ENCODE measurements at places on chromosomes 6 and 20.

- no peak for DNase-seq
Observed at GRCh38 chr6:85134172-85134571, 315.7 kb upstream of the NT5E start.

GRCh38 chr20:3935295-3935955 lies 46.2 kb downstream of the PANK2 start:
- peak; percentile 54 for DNase-seq

DNA sequence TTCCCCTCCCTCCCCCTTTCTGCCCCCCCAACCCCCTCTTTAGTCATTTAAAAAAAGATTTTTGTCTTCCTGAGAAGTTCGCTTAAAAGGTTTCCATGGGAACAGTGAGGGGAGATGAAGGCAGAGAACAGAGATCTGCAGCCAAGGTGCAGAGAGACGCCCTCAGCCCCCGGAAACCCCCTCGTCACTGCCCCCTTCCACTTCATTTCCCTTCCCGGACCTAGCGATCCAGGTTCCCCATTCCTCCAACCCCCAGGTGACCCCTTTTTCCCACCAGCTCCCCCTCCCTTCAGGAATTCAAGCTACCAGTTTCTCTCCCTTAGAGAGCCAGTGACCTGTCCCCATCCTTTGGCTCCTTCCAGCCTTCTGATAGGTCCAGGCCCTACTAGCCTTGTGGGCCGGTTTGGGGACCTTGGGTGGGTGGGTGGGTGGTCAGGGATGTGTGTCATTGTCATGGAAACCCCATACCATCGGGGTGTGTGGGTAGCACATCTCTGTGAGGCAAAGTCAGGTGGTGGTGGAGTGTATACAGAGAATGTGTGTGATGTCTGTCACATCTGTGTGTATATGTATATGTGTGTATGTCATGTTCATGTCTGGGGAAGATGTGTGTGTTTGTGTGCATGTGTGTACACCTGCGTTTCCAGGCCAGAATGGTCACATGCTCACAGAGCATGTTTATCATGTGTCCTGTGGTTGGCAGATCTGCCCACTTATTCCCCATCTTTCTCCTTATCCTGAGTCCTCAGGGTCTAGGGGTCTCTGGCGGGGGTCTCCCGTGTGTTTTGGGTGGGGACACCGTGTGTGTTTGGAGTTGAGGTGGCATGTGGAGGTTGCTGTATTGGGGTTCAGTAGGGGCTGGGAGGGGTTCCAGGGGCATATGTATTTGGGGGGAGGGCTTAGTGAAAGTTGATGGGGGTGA lies 7.0 kb downstream of the SYNGAP1 start:
- DNase-seq: no peak

DNA sequence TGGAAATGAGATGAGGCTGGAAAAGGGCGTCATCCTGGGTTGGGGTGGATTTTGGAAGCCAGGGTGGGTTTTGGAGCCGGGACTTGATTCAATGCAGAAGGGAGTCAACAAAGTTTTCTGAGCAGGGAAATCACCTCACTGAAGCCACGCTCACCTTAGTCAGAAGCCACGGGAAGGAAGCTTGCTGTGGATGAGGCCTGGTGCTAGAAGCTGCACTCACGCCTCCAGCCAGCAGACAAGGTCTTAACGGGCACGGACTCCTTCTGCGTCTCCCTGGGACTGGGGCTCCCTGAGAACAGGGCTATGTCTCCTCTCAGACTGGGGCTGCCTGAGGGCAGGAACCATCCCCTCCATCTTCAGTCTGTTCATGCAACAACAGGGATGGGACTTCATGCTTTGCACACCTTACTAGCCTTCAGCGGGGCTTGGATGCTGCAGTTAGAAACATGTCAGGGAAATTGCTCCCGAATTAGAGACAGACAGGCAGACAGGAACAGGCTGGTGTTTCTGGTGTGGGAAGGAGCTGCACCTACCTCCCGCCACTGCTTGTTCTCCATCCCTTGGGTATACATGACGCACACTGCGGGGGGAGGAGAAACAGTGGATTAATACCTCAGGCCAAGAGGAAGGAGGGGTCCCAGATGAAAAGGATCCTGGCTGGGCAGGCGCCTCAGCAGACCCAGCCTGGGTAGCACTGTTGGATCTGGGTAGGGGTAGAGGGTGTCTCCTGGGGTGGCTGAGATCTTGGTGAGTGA lies 17.5 kb downstream of the CPNE5 start:
- DNase-seq: no peak

- no peak for DNase-seq
Observed at GRCh38 chr6:53517021-53517420, 27.9 kb downstream of the GCLC start.

DNA sequence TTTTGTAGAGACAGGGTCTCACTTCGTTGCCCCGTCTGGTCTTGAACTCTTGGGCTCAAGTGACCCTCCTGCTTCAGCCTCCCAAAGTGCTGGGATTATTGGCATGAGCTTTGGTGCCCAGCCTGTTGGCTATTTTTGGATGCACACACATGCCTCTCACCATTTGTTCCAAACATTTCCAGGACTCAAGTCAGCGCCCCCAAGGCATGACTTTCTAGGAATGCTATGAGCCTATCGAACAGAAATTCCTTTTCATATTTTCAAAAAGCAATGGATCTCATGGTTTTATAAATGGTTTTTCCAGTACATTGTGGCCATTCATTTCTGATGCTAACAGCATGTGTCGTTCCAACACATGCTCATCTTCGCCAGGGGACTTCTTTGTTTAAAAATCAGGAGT lies 119.3 kb upstream of the NAA20 start:
- DNase-seq: no peak

GRCh38 chr20:44644667-44645131 lies 6.8 kb downstream of the ADA start:
- no peak for DNase-seq

DNA sequence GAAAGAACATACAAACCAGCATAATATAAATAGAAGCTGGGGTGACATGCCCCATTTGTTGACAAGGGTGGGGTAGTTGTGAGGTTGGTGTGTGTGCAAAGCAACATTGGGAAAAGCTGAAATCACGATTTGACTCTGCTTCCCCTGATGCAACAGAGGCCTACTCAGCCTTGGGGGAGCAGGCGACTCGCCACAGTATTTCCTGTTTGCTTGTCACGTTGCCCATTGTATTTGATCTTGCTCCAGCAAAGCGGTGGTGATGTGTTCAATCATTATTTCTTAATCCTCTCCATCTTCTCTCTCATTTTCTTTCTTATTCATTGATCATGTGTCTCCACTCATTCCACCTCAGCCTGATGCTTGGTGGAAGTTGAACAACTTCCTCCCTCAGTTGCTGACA lies 165.8 kb upstream of the CITED2 start:
- DNase-seq: peak; percentile 75

DNA sequence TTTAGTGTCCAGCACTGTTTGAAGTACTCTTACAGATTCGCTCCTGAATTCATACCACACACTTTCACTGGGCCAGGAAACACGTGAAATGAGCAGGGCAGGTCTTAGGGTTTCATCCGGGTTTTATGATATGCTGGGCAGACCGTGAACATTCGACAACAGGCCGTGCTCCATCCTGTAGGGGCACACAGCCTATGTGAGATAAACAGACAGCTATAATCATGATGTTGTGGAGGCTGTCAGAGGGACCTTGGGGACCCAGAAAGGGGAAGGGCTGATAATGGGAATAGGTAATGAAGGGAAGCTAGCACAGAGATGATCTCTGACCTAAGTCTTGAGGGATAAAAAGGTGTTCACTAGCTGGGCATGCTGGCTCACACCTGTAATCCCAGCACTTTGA lies 110.4 kb downstream of the RIN2 start:
- peak; percentile 15 for DNase-seq

DNA sequence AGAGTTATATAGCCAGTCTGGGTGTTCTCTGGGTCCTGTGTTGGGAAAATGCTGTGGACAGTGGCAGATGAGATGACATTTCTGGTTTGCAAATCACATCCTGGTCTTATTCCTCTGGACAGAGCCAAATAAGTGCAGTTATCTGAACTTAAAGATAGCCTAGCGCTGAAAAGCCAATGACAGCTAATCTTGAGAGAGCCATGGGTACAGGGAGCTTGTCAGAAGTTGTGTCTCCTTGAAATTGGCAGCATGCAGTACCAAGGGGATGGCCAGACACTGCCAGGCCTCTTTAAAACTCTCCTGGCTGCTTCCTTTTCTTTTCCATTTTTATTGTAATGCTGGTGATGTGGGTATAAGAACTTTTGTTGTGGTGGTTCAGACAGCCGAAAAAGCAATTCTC lies 362.5 kb downstream of the FARS2 start:
- DNase-seq: no peak

DNA sequence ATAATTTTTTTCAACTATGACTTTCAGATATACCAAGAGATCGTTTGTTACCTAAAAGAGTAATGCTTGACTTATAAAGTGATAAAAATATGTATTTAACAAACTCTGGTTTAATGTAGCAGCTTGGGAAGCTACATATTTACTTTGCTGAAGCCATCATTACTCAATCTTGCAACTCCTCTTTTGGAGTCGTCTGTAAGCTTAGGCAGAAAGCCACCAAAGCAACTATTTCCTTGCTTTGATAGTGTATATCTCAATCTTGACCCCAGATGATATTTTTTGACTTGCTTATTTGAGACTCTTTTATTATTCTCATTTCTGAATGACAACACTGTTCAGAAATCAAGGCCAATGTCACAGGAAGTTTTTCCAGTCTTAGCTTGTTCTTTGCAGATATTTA lies 183.0 kb downstream of the SAMD5 start:
- no peak for DNase-seq

DNA sequence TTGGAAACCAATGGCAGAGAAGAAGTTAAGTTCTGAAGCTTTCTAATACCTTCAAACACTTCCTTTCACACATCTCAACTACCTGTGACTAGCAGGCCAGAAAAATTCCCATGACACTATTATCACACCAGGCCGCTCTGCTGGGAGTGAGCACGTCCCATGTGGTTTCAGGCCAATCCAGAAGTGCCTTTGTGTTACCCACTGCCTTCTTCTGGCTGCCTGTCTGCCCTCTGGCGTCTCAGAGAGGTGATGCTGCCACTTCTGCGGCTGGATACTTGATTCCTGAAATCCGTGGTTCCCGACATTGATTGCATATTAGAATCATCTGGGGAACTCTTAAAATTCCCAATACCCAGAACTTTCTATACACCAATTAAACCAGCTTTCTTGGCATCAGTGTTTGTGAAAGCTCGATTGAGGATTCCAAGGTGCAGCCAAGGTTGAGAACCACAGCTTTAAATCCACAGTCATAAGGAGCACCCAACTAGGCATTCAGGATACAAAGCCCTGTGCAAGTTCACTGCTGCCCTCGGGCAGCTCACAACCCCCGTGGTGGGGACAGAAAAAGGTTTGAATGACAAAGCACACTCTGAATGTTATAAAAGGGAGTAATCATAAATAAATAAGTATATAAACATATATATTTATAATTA lies 65.6 kb downstream of the STMND1 start:
- peak; percentile 74 for DNase-seq

GRCh38 chr6:136500414-136500813 lies 49.8 kb downstream of the MAP7 start:
- no peak for DNase-seq

GRCh38 chr6:85674604-85675003 lies 31.9 kb upstream of the SYNCRIP start:
- DNase-seq: no peak

- no peak for DNase-seq
Observed at GRCh38 chr6:142318714-142319113, 16.9 kb downstream of the ADGRG6 start.

GRCh38 chr20:53980031-53980465 lies 90.3 kb downstream of the BCAS1 start:
- DNase-seq: no peak

DNA sequence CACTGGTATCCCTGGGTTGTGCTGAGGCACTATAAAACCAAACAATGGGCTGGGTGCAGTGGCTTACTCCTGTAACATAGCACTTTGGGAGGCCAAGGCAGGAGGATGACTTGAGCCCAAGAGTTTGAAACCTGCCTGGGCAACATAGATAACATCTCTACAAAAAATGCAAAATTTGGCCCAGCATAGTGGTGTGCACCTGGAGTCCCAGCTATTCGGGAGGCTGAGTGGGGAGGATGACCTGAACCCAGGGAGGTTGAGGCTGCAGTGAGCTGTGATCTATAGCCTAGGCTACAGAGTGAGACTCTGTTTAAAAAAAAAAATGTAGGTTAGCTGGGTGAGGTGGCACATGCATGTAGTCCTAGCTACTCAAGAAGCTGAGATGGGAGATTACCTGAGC lies 7.7 kb upstream of the SLC4A11 start:
- no peak for DNase-seq
